ENCODE measurements at places on chromosomes 2 and 18.

DNA sequence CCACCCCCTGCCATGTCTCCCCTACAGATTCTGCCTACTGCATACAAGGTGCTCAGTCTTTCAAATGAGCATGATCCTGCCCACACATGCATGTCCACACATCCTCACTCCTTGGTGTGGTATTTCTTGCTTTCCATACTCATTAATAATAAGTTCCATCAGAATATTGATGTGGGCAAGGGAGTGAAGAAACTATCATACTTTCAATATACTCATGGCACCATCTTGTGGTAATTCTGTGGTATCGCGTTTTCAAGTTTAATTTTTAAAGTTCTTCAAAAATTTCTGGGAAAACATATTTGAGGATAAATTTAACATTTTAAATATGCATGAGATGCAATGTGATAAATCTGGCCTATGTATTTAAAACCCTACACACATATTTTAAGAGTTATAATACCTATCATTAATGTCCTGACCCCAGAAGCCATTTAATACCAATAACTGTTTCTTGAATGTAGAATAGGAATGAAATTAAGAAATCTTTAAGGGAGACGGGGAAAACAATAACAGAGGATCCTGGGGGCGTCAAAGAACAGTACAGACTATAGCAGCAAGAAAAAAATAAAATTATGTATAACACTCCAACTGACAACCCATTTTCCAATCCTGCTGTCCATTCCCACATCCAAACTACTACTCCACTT is 110.1 kb downstream of the ZNF385B start:
- no peak for DNase-seq

- DNase-seq, result no peak
Measured at GRCh38 chr2:67581751-67582150, 184.6 kb downstream of the ETAA1 start.

DNA sequence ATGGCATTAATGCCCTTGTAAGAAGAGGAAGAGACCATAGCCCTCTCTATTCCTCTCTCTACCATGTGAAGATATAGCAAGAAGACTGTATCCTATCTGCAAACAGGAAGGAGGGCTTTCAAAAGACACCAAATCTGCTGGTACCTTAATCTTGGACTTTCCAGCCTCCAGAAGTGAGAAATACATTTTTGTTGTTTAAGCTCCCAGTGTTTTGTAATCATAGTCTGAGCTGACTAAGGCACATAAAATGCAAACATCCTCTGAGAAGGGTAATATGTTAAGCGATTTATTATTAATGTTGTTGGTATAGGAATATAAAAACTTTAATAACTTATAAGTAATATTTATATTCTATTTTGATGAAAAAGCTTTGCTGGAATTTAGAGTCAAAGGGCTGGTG is 559.8 kb downstream of the SUCLG1 start:
- no peak for DNase-seq

DNA sequence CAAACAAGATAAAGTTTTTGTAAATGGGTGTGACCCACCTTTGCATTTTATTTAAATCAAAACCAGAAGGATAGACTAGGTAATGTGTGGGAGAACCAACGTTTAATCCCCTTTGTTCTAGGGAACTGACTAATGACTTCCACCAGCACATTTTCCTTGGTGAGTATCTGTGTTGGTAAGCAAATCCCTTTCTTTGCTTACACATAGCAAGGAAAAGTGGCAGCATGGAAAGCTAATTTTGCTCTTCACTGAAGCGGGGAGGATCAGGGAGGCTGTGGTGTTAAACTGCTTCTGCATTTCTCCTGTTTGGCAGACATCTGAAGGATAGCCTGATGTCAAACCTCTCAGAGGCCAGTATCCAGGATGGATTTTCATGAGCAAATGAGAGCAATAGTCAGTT is 331.1 kb downstream of the PTPRM start:
- DNase-seq, result no peak

DNA sequence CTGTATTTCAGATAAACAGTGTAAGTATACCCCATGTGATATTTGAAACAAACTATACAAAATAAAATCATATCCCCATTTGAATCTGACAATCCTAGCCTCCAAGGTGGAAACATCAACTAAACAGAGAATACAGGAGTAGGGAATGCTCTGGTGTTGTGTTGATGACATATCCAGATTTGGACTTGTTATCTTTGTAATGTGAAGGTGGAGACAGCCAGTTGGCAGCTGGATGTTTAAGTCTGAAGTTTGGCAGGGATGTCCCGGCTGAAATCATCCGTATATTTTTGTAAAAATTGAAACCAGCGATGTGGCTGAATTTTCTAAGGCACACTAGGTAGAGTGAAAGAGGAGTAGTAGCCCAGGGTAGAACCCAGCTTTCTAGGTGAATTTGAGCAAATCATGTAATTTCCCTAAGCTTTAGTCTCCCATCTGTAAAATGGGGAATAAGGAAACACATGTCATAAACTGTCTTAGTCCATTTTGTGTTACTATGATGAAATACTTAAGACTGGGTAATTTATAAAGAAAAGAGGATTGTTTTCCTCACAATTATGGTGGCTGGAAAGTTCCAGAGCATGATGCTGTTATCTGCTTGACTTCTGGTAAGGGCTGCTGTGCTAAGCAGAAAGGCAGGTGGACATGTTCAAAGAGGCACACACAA is 246.6 kb upstream of the APCDD1 start:
- no peak for DNase-seq

DNA sequence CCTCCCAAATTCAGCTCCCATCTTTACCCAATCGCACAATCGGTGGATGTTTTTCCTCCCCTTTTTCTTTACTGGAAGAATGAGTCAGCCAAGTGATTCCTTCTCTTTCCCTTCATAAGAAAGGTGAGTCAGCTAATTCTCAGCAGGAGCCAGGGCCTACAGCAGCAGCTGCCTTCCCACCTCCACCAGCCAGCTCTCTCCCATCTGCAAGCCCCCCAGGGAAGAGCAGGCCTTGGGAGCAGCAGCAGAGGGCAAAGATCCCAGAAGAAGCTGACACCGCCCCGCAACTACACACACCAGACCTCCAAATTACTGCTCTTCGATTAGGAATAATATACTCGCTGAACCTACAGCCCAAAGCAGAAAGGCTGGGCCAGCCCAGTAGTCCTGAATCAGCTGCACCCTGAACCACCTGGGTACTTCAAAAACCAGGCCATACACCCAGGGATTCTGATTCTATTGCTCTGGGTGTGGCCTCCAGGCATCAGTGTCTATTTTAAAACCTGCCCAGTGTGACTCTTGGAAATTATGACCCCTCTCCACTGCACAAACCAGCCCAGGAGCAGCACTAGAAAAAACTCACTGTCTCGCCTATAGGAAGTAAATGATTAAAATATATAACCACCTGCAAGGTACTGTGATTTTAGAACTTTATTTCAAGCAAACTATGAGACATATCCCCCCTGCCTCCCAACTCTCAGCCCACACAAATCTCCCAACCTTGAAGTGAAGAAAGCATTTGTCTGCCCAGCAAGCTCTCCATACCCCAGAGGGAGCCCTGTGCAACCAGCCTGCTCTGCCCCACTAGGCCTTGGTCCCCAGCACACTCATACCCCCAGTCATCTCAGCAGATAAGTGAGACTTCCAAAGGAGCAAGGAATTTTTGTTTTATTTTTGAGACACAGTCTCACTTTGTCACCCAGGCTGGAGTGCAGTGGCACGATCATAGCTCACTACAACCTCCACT is 7.3 kb downstream of the SFXN5 start:
- DNase-seq, result no peak
